Kidney epithelial cell (primary cell): ENCODE measurements at places on chromosomes 13 and 19.
A peak's percentile ranks its signal among the peaks of the same experiment; 100 is the strongest.

DNA sequence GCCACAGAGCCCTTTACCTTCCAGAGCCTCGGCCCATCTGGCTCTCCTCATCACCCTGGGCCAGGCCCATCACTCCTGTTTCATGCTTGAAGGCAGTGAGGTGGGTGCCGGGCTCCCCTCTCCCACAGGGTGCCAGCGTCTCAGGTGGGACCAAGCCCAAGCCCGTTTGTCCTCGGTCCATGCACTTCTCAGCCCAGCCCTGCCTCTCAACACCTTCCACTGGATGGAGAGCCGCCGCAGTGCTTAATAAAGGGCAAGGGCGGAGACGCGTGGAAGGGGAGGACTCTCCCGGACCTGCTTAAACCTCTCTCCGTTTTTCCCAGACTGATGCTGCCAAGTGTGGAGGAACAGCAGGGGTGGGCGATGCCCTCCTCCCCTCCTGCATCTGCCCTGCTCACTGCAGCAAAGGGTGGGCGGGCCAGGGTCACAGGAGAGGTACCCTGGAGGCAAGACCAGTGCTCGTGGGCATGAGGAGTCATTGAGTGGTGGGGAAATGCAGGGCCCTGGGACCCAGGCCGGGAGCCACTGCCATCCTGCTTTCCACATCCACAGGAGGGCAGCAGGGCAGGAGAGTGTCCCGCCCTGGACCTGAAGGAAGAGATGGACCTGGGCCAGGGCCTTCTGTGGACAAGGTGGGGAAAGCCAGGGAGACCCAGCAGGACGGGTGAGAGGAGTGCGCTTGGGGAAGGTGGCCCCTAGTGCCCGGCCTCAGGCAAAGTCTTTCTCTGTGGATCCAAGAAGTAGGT is 9.7 kb upstream of the ATP11A start:
- DNase-seq, result no peak

- no peak for DNase-seq
These were observed 1.9 kb upstream of the F7 start for GRCh38 chr13:113103646-113104045.

DNA sequence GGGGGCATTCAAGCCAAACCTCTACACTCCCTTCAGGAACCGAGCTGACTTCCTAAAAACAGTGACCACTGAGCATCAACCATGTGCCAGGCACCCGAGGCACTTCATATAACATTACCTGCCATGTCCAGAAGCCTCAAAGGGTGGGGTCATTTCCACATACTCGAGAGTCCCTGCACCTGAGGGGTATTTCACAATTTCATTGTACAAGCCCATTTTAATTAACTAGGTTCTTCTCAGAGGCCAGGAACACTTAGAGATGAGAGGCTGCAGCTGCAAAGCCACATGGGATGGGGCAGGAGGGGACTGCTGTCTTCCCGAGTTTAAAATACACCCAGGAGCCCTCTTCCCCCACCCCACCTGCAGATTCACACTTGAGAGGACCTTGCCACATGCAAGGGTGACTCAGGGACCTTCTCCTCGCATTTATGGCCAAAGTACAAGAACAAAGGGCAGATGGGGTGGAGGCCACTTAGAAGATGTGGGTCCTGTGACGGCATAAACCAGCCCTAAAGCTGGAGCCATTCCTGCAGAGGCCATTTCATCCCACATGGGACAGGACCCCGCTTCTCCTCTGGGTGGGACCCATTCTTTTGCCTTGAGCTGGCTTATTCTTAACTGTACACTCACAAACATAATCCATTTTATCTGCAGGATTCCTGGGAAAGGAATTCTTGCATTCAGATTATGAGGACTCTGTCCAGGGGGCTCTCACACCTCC is 43.9 kb downstream of the RAB20 start:
- no peak for DNase-seq

GRCh38 chr19:1383017-1383311 is 743 bp upstream of the NDUFS7 start:
- no peak for DNase-seq

- DNase-seq, result no peak
These were observed 513 bp downstream of the MIER2 start for GRCh38 chr19:343941-344624.

DNA sequence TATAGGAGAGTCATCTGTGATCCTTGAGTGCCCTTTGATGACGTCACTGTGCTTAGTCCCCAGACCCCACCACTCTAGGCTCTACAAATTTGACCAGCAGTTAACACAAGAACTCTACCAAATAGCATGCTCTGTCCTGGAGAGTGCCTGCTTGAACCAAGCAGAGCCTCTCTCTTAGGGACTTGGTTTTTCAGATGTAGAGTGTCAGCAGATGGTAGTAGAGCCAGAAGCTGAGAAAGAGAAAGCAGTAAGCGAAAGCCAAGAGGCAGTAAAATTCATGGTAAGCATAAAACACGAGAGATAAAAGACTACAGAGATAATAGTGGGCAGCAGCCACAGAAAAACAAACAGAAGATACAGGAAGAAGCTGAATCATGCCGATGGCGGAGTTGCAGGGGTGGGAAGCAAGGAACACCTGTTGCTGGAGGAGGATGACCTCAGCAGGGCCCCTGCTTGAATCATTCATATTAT is 193.3 kb downstream of the SLC7A1 start:
- peak; percentile 28 for DNase-seq

DNA sequence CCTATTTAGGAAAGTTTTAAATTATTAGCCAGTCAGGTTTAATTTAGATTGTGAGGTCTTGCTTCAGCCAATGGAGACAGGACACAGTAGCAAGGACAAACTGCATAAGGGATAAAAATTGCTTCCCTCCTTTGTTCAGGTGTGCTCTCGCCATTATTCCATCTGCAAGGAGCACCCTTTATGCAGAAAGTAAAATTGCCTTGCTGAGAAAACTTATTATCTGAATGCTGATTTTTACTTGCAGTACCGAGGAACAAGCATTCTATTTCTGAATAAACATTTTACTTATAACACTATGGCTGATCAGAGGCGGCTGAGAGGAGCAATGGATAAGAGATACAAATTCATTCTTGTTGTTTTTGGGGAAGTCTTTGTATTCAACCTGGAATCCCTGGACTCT is 8.0 kb downstream of the CYP4F22 start:
- DNase-seq, result no peak

- DNase-seq, result no peak
These were observed 72.4 kb downstream of the STARD13 start for GRCh38 chr13:33213024-33213768.

GRCh38 chr13:34087791-34088190 is 269.8 kb downstream of the RFC3 start:
- no peak for DNase-seq

GRCh38 chr13:50712456-50712855 is 131.0 kb downstream of the DLEU7 start:
- DNase-seq, result no peak

DNA sequence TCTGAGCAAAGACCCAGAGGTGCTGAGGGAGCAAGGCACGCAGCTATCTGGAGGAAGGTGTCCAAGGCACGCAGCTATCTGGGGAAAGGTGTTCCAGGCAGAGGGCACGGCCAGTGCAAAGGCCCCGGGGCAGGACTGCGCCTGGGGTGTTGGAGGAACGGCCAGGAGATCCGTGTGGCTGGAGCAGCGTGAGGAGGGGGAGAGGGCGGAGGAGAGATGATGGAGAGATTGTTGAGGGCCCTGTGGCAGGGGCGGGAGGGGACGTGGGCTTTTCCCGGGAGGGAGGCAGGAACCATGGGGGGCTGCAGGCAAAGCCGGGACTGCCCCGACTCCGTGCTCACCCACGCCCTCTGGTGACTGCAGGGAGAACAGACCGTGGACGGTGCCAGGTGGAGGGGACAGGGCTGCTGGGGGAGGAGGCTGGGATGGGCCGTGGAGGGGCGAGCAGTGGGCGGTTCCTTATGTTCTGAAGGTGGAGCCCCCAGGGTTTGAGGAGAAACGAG is 13.3 kb upstream of the MISP start:
- DNase-seq, result no peak

GRCh38 chr13:83298617-83299016 is 583.7 kb downstream of the SLITRK1 start:
- no peak for DNase-seq

DNA sequence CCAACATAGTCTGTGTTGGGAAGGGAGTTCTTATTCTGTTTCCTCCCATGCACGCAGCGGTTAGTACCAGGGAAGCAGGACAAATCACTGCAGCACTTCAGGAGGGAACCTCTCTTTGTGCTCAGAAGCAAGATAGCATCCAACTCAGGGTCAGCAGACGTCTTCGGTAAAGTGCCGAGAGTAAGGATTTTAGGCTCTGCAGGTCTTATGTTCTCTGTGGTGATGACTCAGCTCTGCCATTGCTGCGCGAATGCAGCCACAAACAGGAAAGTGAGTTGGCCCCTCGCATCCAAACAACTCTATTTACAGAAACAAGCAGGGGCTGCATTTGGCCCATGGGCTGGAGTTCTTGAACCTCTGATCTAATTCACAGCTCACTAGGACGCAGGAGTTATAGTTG is 122.1 kb upstream of the SPATA13 start:
- DNase-seq, result no peak

- DNase-seq, result no peak
These were observed 12.3 kb downstream of the POMP start for GRCh38 chr13:28671126-28671792.

GRCh38 chr19:3547301-3547731 is 8.3 kb downstream of the TEKTIP1 start:
- no peak for DNase-seq

GRCh38 chr13:52695856-52696255 is 43.2 kb downstream of the SUGT1 start:
- DNase-seq, result no peak

- DNase-seq, result no peak
These were observed 99.2 kb downstream of the GADD45B start for GRCh38 chr19:2574971-2575630.
